ENCODE measurements at places on chromosomes 4 and X.
A peak's percentile ranks its signal among the peaks of the same experiment; 100 is the strongest.

GRCh38 chrX:152901816-152902501, 4.1 kb downstream of the ZNF185 start:
- no peak for DNase-seq

DNA sequence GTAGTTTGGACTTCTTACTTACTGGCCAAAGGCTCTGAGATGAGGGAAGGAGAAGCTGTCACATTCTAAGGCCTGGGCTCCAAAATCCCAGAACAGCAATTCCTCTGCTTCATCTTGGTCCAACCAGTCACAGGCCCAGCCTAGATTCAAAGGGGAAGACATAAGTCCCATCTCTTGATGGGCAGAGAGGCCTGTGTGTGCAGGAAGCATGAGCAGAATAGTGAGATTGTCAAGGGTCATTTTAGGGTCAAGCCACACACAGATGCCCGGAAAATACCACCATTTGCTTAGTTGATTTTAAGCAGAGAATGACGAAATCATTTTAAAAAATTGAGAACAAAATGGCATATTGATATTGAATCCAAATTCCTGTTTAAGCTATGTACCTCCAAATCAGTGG, 580.9 kb upstream of the ZFP42 start:
- DNase-seq: no peak

DNA sequence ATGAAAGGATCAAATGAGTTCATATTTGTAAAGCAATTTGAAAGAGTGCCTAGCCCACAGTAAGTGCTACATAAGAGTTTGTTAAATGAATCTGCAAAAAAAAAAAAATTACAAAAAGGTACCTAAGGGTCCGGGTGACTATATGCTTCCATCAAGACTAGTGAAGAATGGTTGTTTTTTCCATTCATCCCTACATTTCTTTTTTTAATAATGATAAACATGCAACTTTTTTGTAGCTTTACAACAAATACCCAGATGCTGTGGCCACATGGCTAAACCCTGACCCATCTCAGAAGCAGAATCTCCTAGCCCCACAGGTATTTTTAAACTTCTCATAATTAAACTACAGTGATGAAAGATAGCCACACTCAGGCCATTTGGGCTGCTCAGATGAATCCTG, 4.3 kb downstream of the SPP1 start:
- no peak for DNase-seq

GRCh38 chrX:81556880-81557279, 355.0 kb downstream of the SH3BGRL start:
- DNase-seq: no peak

GRCh38 chr4:1116838-1117237, 3.5 kb upstream of the RNF212 start:
- DNase-seq: no peak

DNA sequence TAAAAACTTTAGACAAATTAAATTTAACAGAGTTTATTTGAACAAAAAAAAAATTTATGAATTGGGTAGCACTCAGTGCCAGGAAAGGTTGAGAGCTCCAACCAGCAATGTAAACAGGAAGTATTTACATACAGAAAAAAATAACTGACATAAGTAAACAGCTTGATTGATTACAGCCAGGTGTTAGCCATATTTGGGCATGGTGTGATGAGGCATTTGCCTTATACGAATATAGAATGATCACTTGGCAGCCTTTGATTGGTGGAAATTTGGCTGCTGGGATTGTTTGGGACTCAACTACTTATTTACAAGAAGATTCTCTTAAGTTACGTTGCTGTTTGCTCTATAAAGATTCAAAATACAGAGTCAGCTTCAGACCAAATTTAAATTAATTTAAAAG, 172.0 kb downstream of the ADAM29 start:
- DNase-seq: no peak

DNA sequence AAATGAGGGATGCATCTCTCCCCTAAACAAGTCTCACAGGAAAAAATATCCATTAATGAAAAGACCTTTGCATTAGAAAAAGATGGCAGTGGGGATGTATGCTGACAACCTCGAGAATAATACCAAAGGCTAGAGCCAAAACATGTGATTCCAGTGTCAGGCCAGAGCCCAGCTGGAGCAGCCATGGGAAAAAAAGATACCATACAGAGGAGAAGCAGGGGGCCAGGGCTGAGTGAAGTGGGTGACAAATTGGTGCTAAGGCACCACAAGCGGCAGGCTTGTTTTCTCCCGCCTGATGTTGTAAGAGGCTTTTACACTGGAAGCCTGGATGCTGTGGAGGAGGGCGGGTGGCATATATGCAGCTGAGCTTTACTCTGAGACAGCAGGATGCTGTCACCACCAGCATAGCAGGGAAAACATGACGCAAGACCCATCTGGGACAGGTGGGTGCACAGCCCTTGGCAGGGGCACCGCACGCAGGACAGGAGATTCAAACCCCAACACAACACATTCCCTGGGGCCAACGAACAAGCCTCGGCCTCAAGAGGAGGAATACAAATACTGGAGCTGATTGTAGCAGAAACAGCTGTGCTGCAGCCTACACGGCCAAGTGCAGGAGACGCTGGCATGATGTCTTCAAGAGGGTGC, 91.9 kb downstream of the TSPAN5 start:
- DNase-seq: peak; percentile 62

DNA sequence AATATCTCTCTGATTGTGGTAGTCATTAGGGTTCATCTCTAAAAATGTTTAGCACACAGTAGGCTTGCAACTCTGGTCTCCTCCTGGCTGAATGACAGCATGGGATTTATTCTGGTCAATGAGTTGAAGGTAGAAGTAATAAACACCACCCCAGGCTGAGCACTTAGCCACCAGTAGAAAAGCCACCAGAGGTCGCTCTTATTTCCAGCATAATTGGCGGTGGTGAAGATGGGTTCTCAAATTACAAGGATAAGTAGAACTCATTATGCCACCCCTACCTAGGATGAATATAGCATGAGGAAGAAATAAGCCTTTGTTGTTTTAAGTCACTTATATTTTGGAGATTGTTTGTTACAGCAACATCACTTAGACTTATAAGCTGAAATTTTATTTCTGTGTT, 302.7 kb downstream of the GPM6A start:
- no peak for DNase-seq

GRCh38 chr4:43089730-43090129, 197.2 kb downstream of the GRXCR1 start:
- no peak for DNase-seq

DNA sequence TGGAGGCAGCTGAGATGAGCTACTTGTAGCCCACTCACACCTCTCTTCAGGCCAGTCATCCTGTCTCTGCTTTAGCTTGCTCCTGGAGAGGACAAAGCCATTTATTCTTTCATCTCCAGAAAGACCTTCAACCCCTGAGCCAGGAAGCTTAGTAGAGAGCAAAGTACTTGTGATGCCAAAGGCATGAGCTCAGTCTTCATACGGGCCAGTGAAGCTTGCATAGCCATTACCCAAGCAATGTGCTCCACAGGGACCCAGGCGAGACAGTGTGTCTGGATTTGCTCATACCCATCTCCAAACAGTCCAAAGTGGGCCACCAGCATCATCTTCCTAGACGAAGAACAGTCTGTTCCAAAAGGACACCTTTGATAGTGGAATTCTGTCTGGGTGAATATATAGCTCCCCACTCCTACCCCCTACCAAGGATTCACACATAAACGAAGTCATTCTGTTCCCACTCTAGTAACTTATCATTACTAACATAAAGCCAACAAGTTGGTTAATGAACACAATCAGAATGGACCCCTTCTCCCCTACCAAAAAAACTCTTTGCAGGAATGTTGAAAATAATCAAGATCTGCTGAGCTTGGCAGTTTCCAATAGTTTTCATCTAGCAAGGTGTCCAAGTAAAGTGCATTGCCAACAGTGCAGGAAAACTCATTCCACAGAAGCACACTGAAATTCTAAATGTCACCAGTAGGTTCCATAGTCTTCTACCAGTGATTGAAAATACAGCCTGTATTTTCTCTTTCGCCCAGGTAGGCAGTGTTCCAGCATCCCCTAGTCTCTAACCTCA, 6.7 kb downstream of the TNMD start:
- DNase-seq: no peak

DNA sequence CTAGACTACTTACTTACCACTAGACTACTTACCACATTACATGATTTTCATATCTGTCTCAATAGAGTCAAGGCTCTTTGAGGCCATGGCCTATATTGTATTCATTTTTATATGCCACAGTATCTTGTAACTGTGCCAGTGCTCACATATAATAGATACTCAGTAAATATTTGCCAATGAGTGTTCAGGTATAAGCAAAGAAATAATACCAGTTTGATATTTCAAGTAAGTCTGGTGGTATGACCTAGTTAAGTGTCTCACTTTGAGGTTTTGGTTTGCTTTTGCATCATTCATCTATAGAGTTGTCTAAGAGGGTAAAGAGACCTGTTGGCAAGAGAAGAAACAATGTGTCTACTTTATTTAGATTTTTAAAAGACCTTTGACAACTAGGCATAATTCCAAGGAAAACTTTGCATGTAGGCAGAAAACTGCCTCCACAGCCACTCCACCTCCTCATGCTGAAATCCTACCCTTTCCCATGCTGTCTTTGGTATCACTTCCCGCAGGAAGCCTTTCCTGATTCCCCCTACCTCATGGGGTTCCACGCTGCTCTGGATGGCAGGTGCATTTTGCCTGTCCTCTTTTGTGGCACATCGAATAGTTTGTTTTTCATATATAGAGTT, 91.3 kb upstream of the KLHL13 start:
- DNase-seq: no peak

DNA sequence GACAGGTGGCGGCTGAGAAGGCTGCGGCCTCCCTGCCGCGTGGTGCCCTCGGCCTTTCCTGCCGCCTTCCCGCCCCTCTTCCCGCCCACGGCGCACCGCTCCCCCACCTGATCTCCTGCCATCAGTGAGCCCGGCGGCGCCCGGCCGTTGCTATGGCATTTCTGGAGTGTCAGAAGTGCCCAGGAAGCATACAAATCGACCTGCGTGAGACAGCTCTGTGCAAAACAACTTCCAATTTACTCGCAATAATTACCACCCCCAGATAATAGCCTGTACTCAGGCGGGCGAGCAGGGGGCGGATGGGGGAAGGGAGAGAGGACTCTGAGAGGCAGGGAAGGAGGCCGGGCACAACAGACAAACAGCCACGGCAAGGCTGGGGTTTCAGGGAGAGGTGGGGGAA, 16.6 kb upstream of the ERCC6L start:
- DNase-seq: no peak

GRCh38 chrX:70132877-70133302, 357 bp upstream of the IGBP1 start:
- no peak for DNase-seq

- DNase-seq: peak; percentile 87
These were observed 24.4 kb upstream of the DYNLT3 start for GRCh38 chrX:37871626-37872302.

- DNase-seq: peak; percentile 20
These were observed 16.4 kb downstream of the DMD start for GRCh38 chrX:33194876-33195433.

GRCh38 chrX:40091691-40092421, 5.9 kb downstream of the BCOR start:
- DNase-seq: no peak

DNA sequence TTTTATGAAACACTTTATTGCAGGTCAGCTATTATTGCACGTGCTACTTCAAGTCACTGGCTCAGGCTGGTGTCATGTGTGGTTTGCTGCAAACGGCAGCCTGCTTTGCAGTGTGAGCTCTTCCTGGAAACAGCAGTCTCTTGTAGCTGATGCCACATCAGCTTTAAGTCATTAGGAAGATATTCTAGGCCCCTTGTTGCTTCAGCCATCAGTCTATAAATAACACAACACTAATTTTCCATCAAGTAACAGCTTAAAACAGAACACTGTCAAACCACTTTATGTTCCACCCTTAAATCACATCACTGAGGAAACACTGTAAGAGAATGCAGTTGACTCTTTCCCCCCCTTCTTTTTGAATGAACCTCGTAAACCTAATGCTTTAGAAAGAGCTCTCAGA, 93.8 kb downstream of the GATB start:
- peak; percentile 83 for DNase-seq

DNA sequence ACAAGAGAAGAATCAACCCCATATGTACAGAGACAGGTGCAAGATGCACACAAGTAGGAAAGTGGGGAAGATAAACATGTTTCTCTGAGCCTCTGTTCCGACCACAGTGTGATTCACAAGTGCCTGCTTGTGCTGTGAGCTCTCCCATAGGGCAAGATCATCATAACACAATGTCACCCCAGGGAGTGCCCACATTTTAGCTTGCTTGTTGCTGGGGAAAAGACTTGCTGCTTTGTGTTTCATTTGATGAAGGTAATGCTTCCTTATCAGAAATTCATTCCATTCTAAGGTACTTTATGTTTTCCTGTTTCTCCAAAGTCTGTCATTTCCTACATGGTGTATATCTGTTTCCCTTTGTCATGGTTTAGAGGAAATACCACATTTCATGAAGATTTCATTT, 304.5 kb upstream of the DIPK2B start:
- DNase-seq: peak; percentile 74

DNA sequence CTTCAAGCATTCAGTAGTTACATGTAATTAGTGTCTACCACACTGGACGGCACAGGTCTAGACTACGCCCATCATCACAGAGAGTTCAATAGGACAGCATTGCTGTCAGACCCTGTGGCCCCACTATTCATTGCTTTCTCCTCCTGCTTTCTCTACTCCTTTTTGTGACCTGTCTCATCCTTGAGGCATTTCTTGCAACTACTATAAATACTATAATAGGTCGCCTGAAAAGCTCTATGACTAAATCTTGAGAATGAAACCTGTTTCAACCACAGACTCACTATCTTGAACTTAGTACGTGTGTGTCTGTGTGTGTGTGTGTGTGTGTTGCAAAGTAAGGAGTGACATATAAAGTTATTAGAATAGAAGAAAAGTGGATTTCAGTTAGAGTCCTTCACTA, 252.9 kb upstream of the KLF3 start:
- no peak for DNase-seq

GRCh38 chr4:155735496-155735895, 23.3 kb upstream of the GUCY1B1 start:
- DNase-seq: no peak

DNA sequence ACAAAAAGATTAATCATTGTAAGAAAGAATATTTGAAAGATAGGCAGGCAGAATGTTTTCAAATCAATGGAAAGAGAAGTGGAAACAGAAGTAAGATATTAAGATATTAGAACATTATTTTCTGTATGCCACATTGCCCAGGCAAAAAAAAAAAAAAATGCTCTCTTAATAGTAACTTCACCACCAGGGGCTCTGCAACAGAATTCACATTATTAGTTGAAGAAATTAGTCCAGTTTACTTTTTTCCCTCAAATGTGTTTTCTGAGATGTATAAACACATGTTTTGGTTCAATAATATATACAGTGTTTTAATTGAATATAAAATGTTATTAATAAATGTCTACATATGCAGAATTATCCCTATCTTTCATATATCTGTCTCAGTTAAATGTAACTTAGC, 78.0 kb upstream of the ADAD1 start:
- DNase-seq: no peak

DNA sequence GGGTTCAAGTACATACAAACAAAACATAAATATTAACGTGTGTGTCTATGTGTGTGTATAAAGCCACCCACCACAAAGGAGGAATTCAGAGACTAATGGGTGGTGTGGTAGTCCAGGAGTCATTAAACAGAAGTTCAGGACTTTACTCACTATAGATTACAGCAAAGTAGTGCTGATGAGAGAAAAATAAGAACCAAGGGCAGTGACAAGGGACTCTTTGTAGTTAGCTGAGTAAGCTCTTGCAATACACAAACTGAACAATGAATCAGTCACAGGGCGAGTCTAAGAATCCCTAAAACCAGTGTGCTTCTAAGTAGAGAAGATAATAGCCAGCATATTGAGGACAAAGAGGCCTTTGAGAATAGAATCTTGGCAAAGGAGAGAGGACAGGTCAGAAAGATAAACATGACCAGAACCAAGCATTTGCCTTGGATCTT, 232.4 kb downstream of the PPP3CA start:
- peak; percentile 55 for DNase-seq
